ENCODE measurements at places on chromosomes 2 and 18.

GRCh38 chr2:216665242-216665641 is 30.1 kb downstream of the IGFBP5 start:
- no peak for DNase-seq

DNA sequence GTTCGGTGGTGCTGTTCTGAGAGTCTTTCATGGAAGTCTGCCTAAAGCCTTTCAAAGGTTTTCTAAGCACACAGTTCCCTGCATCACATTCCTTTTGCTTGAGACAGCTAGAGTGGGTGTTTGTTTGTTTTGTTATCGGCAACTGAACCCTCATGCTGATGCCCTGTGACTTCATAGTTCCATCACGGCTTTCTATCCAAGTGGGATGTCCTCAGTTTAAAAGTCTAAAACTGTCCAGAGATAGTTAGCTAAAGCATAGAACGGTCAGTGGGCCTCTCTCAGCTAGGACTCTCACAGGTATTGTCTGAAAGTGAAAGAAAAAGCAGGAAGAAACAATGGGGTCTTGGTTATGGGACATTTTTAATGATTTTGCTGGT is 337.3 kb downstream of the OSR1 start:
- no peak for DNase-seq

GRCh38 chr2:60408207-60408606 is 145.2 kb downstream of the BCL11A start:
- no peak for DNase-seq

DNA sequence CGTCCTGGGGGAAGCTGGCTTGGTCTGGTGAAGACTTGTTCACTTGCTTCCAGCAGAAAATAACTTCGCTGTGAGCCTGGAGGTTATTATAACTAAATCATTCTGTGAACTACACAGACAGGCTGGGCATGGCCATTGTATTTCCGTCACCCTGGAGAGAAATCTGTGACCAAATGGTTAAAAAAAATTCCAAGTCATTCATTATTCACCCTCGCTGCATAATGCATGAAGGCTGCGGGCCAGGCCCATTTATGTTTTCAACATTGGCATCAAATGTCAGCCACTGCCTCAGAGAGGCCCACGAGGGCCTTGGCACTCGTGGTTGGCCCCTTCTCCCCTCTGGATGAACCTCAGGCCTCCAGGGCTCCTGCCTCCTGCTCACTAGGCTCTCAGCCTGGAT is 57.7 kb downstream of the RRM2 start:
- DNase-seq: no peak

- DNase-seq: no peak
Observed at GRCh38 chr18:34529358-34530335, 180.5 kb upstream of the DTNA start.

DNA sequence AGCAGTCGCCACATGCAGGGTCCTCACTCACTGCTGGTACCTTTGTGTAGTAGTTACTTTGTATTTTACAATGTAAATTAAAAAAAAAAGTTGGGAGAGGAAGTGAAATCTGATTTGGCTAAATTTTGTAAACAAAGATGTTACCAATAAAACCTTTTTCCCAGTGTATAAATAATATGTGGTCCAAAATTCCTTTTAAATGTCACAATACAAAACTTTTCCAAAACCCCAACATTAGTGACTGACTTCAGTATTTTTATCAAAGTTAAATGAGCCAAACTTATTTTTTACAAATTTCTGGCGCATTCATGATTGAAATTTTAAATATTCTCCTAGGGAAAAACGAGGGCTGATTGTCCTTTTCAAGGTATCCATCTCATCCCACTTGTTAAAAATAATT is 239.9 kb downstream of the AGAP1 start:
- no peak for DNase-seq

- DNase-seq: no peak
Observed at GRCh38 chr18:23380817-23381216, 72.3 kb upstream of the RIOK3 start.

GRCh38 chr2:15560140-15560987 is 770 bp downstream of the NBAS start:
- no peak for DNase-seq

GRCh38 chr18:425106-425745 is 75.3 kb downstream of the COLEC12 start:
- no peak for DNase-seq

DNA sequence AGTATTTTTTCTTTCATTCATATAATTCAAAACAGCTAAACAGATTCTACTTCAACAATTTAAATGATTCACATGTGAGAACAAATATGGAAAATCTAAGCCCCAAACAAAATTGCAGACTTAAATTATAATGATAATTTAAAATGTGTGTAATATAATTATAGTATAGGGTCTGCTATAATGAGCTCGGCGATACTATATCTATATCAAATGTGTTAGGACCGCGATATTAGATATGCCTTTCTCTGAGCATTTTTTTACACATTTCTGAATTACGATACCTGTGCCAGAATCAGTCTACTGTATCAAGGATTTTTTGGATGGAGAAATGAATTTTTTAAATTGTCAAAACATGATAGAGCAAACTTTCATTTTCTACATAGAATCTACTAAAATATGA is 808.8 kb upstream of the POU3F3 start:
- DNase-seq: no peak

DNA sequence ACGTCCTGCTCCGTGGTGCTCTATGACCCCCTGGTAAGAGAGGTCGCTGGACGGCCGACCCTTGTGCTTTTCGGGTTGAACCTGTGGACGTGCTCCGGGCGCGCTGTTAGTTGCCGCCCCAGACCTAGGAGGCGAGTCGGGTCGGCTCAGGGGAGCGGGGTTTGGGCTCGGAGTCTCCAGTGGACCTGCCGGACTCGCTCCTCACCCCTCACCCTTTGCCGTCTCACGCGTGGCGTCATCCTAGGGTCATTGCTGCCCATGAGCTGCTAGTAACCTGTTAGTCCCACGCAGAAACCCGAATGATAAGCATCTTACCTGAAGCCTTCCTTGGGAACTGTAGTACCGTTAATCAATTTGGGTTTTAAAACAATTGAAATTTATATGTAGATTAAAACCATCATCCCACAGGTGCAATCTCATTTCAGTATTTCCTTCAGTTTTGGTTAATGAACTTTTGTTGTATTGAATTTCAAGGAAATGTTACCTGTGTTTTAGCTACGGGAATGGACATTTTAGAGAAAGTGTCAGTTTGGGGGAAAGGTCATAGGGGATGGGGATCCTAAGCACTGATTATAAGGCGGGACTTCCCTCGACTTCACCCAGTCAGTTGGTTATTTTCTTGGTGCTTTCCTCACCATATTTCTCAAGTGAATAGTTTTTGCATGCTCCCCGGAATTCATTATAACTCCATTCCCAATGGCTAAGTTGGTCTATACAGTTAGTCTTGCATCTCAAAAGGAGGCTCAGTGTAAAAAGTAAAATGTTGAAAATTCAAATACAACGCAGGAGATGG is 536 bp downstream of the ELP2 start:
- DNase-seq: no peak

DNA sequence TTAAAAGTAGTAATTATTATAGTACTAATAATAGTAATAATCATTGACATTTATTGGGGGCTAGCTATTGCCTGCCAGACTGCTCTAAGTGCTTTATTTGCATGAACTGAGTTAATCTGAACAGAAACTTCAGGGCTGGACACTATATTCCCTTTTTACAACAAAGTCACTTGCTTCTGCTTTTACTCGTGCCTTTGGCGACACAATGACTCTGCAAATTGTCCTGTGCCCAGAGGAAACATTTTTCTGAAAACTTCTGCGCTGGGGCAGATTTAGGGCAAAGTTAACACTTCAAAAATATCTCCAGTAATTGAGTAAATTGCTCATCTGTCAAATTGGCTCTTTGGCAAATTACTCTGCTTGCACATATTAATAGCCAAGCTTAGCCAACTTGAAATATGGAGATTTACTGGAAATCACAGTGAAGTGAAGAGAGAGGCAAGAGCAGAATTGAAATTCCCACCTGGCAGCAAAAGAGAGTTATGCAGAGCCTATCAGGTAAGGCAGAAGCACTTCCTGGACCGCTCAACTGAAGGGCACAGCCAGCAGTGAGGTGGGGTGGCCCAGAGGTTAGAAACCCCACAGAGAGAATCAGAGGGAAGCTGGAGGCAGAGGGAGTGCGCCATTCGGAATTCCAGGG is 36.3 kb downstream of the BMP10 start:
- no peak for DNase-seq

DNA sequence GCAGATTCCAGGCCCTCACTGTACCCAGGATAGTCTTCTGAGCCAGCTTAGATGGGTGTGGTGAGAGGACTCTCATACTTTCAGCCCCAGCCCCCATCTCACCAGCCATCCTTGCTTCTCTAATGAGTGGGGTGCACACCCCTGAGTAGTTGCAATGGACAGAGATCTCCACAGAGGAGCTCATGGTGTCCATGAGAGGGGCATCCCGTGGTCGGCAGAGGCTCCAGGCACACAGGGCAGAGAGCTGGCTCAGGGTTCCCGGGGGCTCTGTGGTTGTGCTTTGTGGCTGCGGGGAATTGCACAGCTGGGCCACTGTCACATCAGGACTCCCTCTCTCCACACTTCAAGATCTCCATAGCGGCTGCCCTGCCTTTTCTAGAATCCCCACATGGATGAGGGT is 226.0 kb upstream of the PXDN start:
- no peak for DNase-seq

GRCh38 chr2:199955339-199956061 is at the start of the genes MAIP1 and TYW5:
Gene MAIP1 (plus strand): TSS chr2:199955582. CDS start chr2:199955799, 217 bp downstream.
Gene TYW5 (minus strand): TSS chr2:199955491. CDS start chr2:199955470, 21 bp downstream.
- peak; percentile 50 for DNase-seq

- no peak for DNase-seq
Observed at GRCh38 chr2:207165121-207166038, at the start of gene KLF7. Gene KLF7 (minus strand): TSS chr2:207165948. CDS start chr2:207165568, 380 bp downstream.

GRCh38 chr2:109259671-109260070 is 130.7 kb downstream of the SH3RF3 start:
- DNase-seq: no peak

DNA sequence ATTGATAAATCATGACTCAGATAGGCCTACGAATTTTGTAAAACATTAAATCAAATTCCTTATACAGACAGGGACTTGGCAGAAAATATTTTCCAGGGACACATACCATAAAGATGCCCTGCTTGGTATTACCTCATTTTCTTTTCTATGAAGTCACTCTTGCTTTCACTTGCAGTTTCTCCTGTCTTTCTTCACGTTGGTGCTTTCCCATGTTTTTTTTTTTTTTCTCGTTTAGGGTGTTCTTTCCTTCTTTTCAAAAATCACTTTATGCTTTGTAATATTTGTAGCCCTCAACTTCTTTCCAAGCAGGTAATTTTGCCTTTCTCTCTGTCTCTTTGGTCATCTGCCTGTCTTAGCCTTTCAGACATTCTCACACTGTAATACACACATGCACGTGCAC is 40.7 kb downstream of the CDC42EP3 start:
- DNase-seq: no peak

GRCh38 chr2:111967018-111967417 is 68.6 kb downstream of the MERTK start:
- no peak for DNase-seq

- no peak for DNase-seq
Observed at GRCh38 chr2:8525582-8526402, 156.1 kb upstream of the ID2 start.

DNA sequence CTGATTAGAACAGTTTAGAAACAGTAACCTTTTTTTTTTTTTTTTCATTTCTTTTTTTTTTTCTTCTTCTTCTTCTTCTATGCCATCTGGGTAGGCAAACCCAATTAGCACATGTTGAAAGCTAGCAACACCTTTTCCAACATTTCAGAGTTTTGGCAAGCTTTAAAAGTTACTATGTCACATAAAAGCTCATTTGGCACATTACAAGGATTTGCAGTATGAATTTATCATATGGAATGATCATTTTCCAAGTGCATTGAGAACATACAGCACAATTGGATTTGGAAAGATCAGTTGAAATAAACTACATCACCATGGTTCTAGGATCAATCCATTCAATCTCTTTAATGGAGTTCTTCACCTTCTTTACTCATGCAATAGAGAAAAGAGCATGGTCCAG is 847.0 kb downstream of the LRRTM4 start:
- DNase-seq: no peak

- no peak for DNase-seq
Observed at GRCh38 chr2:84628486-84628885, 112.2 kb downstream of the DNAH6 start.

DNA sequence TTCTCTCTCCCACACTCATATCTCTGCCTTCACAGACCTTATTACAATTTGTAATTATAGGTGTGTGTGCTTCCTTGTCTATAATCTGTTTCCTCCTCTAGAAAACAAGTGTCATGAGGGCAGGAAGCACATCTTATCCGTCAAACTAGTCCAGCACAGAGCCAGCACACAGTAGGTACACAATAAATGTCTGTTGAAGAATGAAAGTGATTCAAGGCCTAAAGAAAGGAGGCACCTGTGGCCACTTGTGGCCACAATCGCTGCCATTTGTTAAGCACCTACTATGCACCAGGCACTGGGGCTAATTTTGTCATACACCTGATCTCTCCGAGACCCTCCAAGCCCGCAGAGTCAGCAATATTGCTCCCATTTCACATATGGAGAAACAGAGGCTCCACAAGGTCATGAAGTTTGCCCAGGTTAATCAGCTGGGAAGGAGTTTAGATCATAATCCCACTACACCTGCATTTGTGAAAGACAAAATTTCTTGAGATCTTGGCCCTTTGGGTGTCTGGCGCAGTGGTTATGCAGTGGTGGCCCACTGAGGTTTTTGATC is 78.4 kb downstream of the TNS1 start:
- DNase-seq: no peak

DNA sequence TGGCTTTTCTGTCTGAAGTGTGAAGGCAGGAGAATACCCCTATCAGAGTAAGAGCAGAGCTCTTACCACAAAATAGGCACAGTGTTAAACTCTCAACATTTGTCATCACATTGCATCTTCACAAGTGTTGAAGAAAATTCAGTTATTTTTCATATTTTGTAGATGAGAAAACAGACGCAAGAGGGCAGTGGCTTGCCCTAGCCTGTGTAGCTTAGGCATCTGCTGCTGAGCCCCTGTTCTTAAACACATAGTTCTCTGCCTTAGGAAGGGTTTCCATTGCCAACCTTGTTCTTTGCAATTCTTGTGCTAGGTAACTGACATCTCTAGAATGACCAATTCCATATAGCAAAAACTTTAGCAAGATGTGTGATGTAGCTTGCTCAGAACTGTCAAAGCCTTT is 112.7 kb upstream of the RMDN2 start:
- no peak for DNase-seq

GRCh38 chr18:21270453-21270852 is 28.4 kb downstream of the GREB1L start:
- no peak for DNase-seq

GRCh38 chr18:5546660-5547059 is 2.9 kb upstream of the EPB41L3 start:
- DNase-seq: no peak

DNA sequence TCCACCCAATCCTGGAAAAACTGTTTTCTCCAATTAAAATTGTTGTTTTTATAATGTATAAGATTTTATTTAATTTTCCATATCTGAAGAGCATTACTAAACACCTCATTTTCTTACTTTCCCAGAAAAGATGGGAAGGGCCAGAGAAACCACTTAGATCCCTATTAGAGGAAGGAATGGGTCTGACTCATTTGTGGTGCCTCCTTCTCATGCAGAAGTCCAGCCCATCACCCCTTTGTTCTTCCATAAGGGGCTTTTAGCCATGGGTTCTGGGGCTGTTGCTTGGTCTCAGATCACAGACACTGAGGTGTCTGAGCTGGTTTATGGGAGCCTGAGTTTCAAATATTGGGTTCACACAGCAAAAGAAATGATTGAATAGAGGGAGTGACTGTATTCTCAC is 152.2 kb downstream of the ESCO1 start:
- DNase-seq: no peak

GRCh38 chr2:237264480-237265219 is 149.3 kb downstream of the COL6A3 start:
- no peak for DNase-seq

- DNase-seq: no peak
Observed at GRCh38 chr2:179302764-179303571, 38.3 kb upstream of the SESTD1 start.

- DNase-seq: no peak
Observed at GRCh38 chr2:9739531-9739964, 103.7 kb upstream of the TAF1B start.

Data from stimulated activated CD8-positive, alpha-beta memory T cell treated with anti-CD3 and anti-CD28 coated beads, Interleukin-4, amount 100 ng/mL, for 1 hour (primary cell).